ENCODE measurements at places on chromosomes 16 and 17.

GRCh38 chr16:11136600-11136999, 119.4 kb downstream of the SOCS1 start:
- H3K36me3 ChIP-seq, result no peaks in the 10 kb centered on the region
- no peak overlapping the region for H3K27ac ChIP-seq
- DNase-seq, result no peak
- no peaks in the 10 kb centered on the region for H3K27me3 ChIP-seq

DNA sequence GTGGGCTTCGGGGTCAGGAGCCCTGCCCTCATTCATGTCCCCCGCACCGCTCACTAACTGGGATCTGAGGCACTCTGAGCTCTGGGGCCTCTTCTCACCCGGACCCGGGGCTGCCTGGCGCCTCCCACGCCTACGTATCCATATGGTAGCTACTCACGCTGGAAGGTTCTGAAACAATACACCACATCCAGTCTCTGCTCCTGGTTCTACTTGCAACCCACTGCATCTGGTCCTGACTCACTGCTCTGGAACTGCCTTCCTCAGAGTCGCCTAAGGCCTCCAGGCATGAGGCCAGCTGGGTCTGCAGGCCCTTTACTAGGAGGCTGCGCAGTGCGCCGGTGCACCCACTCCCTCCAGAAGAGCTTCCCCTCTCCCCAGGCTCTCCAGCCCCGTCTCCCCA, 18.1 kb downstream of the USP36 start:
- no peak overlapping the region for H3K27ac ChIP-seq
- H3K27me3 ChIP-seq, result no peaks in the 10 kb centered on the region
- H3K4me1 ChIP-seq, result no peaks in the 10 kb centered on the region
- no peak overlapping the region for H3K4me3 ChIP-seq

GRCh38 chr17:64261417-64262145, 1.5 kb downstream of the TEX2 start:
- peak overlapping the region; percentile 81 for H3K27ac ChIP-seq
- H3K4me1 ChIP-seq, result peaks cover 29% of the 10 kb centered on the region
- H3K4me3 ChIP-seq, result no peak overlapping the region
- no peaks in the 10 kb centered on the region for H3K27me3 ChIP-seq

DNA sequence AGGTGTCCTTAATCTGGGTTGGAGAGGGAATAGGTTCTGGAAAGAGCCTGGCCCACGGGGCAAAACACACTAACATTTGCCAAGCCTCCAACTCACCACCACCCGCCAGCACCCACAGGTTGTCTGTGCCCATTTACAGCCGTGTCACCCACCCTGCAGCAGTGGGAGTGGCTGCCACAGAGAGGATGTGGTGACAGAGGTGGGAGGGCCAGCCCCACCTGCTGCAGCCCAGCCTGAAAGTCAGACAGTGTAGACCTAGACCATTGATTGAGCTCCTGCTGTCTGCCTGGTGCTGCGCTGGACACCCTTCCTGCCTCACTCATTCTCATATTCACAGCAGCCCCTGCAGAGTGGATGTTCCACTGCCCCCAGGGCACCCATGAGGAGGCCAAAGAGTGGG, 44.7 kb downstream of the IL21R start:
- no peaks in the 10 kb centered on the region for H3K4me1 ChIP-seq
- H3K4me3 ChIP-seq, result no peak overlapping the region
- no peak overlapping the region for H3K27ac ChIP-seq
- DNase-seq, result no peak
- H3K27me3 ChIP-seq, result no peaks in the 10 kb centered on the region
- no peaks in the 10 kb centered on the region for H3K36me3 ChIP-seq

DNA sequence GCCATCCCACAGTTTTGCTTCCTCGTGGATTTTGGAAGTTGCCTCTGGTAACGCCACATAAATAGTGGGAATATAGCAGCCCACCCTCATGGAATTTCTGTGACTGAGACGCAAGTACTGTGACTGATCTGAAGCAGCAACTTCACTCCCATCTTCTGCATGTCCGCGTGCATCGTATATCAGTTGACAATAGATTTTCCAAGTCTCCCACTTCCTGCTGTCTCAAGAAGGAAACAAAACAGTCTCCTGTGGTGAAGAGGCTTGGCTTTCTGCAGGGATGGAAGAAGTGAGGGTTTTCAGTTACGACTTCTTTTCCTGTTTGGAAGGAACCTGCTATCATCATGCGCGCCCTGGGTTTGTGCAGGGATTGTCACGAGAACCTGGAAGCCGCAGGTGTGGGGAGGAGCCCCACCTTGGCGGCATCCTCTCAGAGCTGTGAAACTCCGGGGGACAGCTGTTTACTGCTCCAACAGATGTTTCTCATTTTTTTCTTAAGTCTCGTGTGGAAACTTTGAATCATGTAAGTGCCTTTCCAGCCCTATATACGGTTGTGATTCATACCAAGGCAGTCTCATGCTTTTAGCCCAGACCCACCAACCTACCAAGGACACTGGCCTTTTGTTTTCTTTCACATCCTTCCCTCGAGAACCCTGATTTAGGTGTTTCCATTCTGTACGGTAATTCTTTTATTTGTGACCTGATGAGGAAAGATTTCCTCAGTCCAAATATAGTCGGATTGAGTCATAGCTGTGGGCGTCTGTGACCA, 57.5 kb downstream of the WIPI1 start:
- H3K4me3 ChIP-seq, result no peak overlapping the region
- H3K27ac ChIP-seq, result no peak overlapping the region
- DNase-seq, result no peak
- H3K4me1 ChIP-seq, result no peaks in the 10 kb centered on the region
- H3K27me3 ChIP-seq, result no peaks in the 10 kb centered on the region

DNA sequence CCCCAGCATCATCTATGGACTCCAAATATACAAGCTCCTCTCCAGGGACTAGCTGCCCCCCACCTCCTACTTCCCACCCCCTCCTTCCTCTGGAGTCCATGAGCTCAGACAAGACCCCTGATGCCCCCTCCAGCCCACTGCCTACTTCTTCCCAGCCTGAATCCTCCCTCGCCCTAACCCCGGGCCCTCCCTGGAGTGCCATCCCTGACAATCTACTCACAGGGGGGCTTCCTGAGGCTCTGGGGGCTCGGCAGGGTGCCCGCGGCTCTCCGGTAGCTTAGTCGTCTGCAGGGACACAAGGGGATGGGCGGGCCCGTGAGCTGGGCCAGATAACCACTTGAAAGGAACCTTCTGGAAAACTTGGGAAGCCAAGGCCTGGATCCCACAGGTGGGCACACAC, 15.1 kb downstream of the MPP3 start:
- H3K27ac ChIP-seq, result no peak overlapping the region
- H3K4me1 ChIP-seq, result no peaks in the 10 kb centered on the region
- no peaks in the 10 kb centered on the region for H3K36me3 ChIP-seq
- H3K27me3 ChIP-seq, result no peaks in the 10 kb centered on the region
- no peak overlapping the region for H3K4me3 ChIP-seq

- H3K27me3 ChIP-seq, result no peaks in the 10 kb centered on the region
- no peak overlapping the region for H3K4me3 ChIP-seq
- no peak overlapping the region for H3K27ac ChIP-seq
- no peak for DNase-seq
Observed at GRCh38 chr17:51231999-51232398, 27.9 kb downstream of the MBTD1 start.

- no peak overlapping the region for H3K4me3 ChIP-seq
- DNase-seq, result no peak
- no peak overlapping the region for H3K27ac ChIP-seq
- no peaks in the 10 kb centered on the region for H3K27me3 ChIP-seq
- H3K36me3 ChIP-seq, result no peaks in the 10 kb centered on the region
Observed at GRCh38 chr16:84068783-84069462, 26.3 kb upstream of the SLC38A8 start.

GRCh38 chr16:17512636-17513220, 42.0 kb upstream of the XYLT1 start:
- H3K36me3 ChIP-seq, result no peaks in the 10 kb centered on the region
- H3K4me1 ChIP-seq, result no peaks in the 10 kb centered on the region
- no peaks in the 10 kb centered on the region for H3K27me3 ChIP-seq
- no peak overlapping the region for H3K4me3 ChIP-seq
- no peak for DNase-seq

- H3K27me3 ChIP-seq, result no peaks in the 10 kb centered on the region
- no peaks in the 10 kb centered on the region for H3K4me1 ChIP-seq
Observed at GRCh38 chr16:66574531-66574930, 4.7 kb upstream of the CMTM2 start.

GRCh38 chr16:69064764-69065313, 40.6 kb upstream of the HAS3 start:
- no peak for DNase-seq
- H3K4me3 ChIP-seq, result no peak overlapping the region
- no peaks in the 10 kb centered on the region for H3K4me1 ChIP-seq

DNA sequence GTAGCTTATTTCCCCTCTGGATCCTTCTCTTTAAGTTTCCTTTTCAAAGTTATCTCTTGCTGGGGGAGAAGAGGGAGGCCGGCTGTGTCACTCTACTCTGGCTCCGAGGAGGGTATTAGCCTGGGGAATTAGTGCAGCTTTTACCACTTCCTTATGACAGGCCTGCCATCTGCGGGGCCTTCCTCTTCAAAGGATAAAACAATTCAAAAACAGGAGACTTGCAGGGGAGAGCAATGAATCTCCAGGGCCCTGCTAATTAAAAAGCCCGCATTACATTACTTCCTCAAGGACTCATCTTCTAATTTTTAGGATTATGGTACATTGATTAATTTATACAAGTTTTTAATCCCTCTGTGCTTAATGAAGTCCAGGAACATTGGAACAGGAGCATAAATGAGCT, 190.9 kb upstream of the CDH5 start:
- no peak overlapping the region for H3K4me3 ChIP-seq
- no peaks in the 10 kb centered on the region for H3K36me3 ChIP-seq
- H3K27me3 ChIP-seq, result no peaks in the 10 kb centered on the region
- H3K4me1 ChIP-seq, result no peaks in the 10 kb centered on the region
- DNase-seq, result no peak

- no peak for DNase-seq
- no peak overlapping the region for H3K27ac ChIP-seq
- peaks cover 54% of the 10 kb centered on the region for H3K4me1 ChIP-seq
- H3K4me3 ChIP-seq, result no peak overlapping the region
- H3K27me3 ChIP-seq, result no peaks in the 10 kb centered on the region
Observed at GRCh38 chr17:81429821-81430551, 34.7 kb downstream of the BAHCC1 start.

DNA sequence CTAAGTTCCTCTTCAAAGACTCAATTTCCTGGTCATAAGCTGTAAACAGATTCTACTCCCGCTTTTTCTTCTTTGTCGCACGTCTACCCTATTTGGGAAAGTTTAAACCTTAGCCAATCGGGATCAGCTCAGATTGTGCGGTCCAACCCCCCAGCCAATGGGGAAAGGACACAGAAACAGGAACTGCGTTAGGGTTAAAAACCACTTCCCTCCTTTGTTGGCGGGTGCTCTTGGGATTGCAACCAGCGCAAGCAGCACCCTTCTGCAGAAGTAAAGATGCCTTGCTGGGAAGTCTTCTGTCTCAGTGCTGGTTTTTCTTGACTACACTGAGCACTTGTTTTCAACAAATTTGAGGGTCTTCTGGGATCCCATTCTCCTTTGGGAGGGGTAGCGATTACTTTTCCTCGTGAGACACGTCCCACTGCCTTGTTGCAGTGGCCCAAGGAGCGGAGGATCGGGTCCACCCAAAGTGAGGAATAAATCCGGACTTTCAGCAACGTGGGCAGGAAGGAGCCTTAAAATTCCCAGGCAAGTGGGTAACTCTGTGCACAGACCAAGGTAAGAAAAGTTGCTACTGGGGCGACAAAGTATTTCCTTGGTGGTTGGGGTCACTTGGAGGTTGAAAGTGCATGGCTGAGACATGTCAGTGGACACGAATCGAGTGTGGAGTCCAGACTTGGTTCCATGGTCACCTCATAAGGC, 1.0 kb upstream of the YPEL3 start:
- no peaks in the 10 kb centered on the region for H3K27me3 ChIP-seq
- H3K4me1 ChIP-seq, result no peaks in the 10 kb centered on the region
- peaks cover 10% of the 10 kb centered on the region for H3K36me3 ChIP-seq
- no peak overlapping the region for H3K27ac ChIP-seq
- no peak for DNase-seq
- H3K4me3 ChIP-seq, result no peak overlapping the region

GRCh38 chr17:35909408-35909807, 21.2 kb downstream of the RDM1 start:
- no peak overlapping the region for H3K4me3 ChIP-seq
- H3K27ac ChIP-seq, result no peak overlapping the region
- H3K27me3 ChIP-seq, result no peaks in the 10 kb centered on the region
- H3K4me1 ChIP-seq, result no peaks in the 10 kb centered on the region

- H3K27ac ChIP-seq, result no peak overlapping the region
- DNase-seq, result no peak
- no peaks in the 10 kb centered on the region for H3K27me3 ChIP-seq
- H3K4me3 ChIP-seq, result no peak overlapping the region
- H3K36me3 ChIP-seq, result no peaks in the 10 kb centered on the region
Observed at GRCh38 chr17:1181753-1182137, 2.0 kb upstream of the ABR start.

DNA sequence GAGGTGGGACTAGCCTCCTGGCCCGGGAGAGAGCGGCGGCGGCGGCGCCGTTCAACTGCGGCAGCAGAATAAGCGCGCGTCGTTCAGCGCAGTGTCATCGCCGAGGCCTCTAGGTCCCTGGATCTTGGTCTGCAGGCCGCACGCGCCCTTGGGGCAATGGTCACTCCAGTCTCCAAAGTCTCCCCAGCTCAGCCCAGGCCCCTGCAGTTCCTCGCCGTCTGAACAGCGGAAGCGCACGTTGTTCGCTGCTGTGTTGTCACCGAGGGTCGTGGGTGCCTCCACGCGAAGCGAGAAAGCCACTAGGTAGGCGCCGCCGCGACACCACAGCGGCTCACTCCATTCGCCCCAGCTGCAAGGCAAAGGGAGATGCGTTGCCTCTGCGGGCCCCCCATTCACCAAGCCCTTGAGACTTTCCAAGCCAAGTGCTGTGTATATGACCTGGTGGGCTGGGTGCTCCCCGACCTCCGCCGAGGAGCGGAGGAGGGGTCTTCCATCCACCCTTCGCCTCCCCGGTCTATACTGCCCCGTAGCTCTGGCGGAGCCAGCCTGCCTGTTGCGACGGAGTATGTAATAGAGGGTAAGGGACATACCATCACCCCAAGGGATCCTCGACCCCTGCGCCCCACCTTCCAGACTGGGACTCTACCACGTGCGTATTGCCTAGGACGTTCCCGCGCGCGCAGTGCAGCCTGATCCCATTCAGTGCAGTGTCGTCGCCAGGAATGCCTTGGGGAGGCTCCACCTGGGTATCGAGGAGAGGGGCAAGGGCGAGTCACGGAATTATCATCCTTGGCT, 656 bp downstream of the VMO1 start:
- no peak overlapping the region for H3K27ac ChIP-seq
- no peaks in the 10 kb centered on the region for H3K27me3 ChIP-seq
- no peaks in the 10 kb centered on the region for H3K36me3 ChIP-seq
- H3K4me3 ChIP-seq, result peak overlapping the region; percentile 22

DNA sequence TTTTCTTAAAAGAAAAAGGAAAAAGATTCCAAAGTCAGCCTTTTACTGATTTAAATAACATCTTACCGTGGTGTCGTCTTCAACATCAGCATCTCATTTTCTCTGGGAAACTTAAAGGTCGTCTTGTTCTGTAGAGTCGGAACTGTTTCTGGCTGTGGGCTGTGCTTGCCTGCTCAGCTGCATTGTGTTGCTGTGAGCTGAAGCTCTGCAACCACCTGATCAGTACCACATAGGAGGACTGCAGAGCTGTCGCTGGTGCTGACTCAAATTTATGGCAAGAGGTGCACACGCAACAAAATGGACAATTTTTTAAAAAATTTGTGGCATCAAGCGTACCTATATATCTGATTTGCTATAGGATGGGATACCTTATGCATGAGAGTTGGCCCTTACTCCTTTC, at the start of gene OMG:
OMG (minus strand) TSS at position 150 of the 400 bp plus-strand sequence. CDS start 908 bp downstream, outside the sequence.
- H3K27ac ChIP-seq, result no peak within 1 kb of the TSS
- DNase-seq, result no peak
- H3K27me3 ChIP-seq, result no peaks in the 10 kb centered on the region
- no peak within 1 kb of the TSS for H3K4me3 ChIP-seq
- H3K36me3 ChIP-seq, result no peaks in the 10 kb centered on the region
